ENCODE measurements at places on chromosomes 12 and 14.

DNA sequence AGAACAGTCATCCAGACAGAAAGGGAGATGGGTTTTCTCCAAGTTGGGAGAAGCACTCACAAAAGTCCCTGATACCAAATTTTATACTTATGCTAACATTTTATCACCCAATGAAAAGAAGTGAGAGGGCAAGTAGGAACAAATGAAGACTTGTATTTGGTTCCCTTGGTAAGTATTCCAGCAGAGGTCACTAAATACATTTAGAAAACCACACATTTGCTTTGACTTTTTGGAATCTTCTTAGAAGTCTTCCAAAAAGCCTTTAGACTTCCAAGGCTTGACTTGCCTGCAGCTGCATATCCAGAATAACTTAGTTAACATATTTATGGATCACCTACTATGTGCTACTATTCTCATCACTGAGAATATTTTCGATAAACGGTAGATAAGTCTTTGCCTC lies 3.1 kb upstream of the GYS2 start:
- no peak for DNase-seq

GRCh38 chr14:61562321-61563161 lies 132.8 kb upstream of the HIF1A start:
- no peak for DNase-seq

DNA sequence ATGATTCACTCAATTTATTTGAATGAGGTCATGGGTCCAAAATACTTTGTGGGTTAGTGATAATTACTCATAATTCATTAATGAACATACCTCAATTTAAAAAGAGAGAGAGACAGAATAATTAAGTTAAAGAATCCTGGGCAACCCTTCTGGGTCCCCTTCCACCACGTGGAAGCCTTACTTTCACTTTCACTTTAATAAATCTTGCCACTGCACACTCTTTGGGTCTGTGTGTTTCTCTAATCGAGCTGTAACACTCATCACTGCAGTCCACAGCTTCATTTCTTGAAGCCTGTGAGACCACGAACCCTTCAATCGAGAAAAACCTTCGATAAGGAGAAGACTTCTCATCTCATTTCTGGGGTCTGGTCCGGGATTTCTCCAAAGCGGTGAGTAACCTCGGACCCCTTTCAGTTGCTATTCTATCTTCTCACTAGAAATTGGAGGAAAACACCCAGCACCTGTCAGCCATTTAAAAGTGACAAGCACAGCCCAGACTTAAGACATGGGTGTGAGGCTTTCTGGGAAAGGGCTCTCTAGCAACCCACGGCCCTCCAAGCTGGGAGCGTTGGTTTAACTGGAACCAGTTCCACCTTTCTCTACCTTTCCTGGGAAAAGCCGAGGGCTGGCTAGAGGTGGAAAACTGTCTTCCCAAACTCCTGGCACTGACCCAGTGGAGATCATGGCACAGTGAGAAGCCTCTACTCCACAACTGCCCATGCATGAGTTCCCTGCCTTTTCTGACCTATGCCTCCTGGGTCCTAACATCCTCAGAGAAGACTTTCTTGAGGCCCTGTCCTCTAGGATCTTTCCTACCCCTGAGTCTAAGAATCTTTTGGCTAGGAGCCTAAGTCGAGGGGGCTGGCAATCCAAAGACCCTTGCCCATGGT lies 148.8 kb upstream of the ATF7IP start:
- no peak for DNase-seq

DNA sequence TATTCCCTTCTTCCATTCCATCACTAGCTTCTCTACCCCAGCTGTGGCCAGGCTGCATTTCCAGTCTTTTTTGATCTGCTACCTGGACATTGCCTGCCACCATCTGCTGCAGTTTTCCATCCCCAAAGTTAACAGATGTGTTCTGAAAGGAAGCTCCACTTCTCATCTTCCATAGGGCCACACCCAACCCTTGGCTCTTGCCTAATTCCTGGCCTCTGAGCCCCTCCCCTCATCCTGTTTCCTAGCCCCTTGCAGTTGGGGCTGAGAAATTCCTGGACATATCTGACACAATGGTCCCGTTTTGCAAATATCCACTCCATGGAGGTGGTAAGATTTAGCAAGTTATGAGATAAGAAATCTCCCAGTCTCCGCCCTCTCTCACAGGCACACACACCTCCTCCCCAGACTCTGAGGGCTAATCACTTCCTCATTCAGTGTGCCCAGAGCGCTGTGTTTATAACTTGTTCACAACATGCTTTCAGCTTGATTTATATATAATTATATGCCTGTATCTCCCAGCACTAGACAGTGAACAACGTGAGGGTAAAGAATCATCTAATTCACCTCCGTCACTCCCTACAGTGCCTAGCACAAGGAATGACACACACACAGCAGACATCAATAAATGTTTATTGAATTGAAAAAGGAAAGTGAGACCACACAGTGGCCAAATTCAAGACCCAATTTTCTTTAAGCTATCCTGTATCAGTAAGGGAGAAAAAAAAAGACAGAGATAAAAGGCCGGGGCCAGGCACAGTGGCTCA lies 13.4 kb downstream of the SMUG1 start:
- no peak for DNase-seq

- peak; percentile 68 for DNase-seq
These were observed 13.9 kb downstream of the EVL start for GRCh38 chr14:100078997-100079725.

- no peak for DNase-seq
These were observed 155.2 kb downstream of the TGFB3 start for GRCh38 chr14:75826599-75826998.

DNA sequence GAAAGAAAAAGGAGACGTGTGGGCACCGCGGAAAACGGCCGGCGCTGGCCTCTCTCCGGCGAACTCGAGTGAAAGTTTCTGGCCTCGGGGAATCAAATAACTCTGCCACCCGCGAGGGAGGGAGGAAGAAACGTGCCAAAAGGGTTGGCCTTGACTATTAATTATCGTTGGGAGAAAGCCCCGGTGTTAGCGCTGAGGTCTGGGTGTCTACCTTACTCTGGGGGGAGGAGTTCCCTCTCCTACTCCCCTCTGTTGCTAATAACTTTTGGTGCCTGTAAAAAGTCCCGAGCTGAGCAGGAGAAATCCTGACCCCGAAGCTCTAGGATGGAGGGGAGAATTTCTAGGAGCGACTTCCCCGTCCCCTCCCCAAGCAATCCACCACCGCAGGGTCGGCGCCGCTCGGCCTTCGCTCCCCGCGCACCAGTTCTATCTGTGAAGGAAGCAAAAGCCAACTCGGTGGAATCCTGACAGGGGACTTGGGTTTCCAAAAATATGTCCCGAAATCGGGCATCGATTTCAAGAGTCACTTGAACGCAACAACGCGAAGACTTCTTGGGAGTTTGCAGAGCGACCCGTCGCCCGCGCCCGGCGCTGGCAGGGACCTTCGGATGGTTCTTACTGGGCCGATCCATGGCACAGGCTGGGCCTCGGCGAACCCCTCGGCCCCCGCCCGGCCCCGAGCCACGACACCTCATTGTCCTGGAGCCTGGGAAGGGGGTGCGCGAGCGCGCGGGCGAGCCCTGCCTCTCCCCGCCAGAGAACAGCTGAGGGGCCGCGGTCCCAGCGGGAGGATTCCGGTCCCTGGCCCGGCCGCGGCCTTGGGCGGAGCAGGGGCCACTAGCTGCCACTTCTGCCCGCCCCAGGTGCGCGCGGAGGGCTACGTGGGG lies 1.7 kb downstream of the OTX2 start:
- no peak for DNase-seq

GRCh38 chr14:68651652-68652432 lies 141.0 kb downstream of the ZFP36L1 start:
- DNase-seq = no peak

DNA sequence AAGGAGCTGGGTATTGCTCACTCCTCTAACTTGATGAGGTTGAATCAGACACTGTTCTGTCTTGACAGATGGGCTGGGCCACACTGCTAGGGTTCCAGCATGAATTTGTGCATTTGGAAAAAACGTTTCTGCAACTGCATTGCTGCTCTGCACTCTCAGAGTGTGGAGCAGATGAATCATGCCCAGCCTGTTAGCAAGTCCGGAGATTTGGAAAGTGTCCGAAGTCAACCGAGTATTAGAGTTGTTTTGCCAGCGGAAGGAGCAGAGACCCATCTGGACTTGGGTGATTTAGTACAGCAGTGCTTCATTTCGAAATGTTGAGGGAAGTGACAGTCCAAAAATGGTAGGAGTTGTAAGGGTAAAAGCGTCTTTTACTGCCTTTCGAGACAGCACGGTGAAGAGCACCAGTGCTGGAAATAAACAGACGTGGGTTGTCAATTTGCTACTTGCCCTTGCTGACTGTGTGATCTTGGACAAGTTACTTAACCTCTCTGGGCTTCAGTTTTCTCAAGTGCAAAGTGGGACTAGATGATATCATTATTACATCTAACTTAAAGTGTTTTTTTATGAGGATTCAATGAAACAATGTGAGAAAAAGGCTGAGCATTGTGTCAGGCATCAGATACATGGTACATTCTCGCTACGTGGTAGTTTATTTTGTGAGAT lies 139.5 kb downstream of the CHST11 start:
- DNase-seq = no peak

GRCh38 chr12:104588047-104588920 lies 131.5 kb downstream of the CHST11 start:
- no peak for DNase-seq

GRCh38 chr12:716506-716905 lies 35.9 kb upstream of the WNK1 start:
- DNase-seq = no peak

DNA sequence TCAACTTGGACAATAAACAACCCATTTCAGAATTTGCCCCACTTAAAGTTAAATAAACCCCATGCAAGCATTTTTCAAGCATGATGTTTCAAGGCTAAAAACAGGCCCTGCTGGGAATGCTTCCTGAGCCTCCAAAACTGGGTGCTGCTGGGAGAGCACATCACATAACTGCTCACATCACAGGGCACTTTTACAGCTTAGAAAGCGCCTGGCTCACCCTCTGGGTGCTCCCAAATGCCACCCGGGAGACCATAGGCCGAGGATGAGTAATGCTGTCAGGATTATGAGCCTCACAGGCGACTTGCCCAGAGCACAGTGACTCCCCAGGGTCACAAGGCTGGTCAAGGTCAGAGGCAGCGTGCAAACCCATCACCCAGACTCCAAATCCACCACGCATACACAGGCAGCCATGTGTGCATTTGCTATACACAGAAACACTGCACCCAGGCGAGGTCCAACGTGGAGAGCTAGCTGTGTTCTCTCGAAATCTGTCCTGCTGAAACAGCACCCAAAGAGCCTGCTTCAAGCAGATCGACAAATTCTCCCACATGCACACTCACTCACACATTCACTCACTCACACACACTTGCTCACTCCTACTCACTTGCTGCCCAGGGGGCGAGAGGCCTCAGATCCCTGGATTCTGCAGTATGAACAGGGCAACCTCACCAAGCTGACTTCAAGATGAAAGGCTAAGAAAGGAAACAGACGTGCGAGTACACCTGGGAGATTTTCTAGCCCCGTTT lies 58.7 kb downstream of the ITPK1 start:
- DNase-seq = no peak

DNA sequence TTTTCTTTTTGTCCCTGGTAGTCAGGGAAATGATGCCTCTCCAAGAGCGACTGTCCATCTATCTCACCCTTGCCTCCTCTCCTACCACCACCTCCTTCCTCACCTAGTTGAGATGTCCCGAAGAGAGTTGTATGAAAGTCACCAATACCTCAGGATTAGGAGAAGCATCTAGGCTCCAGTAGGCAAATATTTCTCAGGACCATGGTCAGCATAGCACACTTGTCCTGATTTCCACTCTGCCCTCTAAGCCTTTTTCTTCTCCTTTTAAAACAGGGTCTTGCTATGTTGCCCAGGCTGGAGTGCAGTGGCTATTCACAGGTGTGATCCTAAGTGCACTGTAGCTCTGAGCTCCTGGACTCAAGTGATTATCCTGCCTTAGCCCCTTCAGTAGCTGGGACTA lies 268.4 kb upstream of the PELI2 start:
- no peak for DNase-seq

- no peak for DNase-seq
These were observed 70.6 kb upstream of the DYNC1H1 start for GRCh38 chr14:101893759-101894158.

GRCh38 chr14:24673059-24673458 lies 39.1 kb upstream of the GZMB start:
- no peak for DNase-seq

GRCh38 chr14:101716077-101716950 lies 45.2 kb upstream of the PPP2R5C start:
- DNase-seq = no peak

GRCh38 chr12:64010069-64010686 lies 165.7 kb downstream of the SRGAP1 start:
- no peak for DNase-seq

GRCh38 chr12:19129486-19130223 lies at the start of gene PLEKHA5:
TSS of gene PLEKHA5 (plus strand) at chr12:19129733. CDS start at chr12:19129800, 67 bp downstream.
- no peak for DNase-seq

Measured in stimulated activated CD8-positive, alpha-beta memory T cell treated with anti-CD3 and anti-CD28 coated beads, Interleukin-7, amount 100 ng/mL, for 1 hour (primary cell).